ENCODE measurements at places on chromosomes 3 and 15.

DNA sequence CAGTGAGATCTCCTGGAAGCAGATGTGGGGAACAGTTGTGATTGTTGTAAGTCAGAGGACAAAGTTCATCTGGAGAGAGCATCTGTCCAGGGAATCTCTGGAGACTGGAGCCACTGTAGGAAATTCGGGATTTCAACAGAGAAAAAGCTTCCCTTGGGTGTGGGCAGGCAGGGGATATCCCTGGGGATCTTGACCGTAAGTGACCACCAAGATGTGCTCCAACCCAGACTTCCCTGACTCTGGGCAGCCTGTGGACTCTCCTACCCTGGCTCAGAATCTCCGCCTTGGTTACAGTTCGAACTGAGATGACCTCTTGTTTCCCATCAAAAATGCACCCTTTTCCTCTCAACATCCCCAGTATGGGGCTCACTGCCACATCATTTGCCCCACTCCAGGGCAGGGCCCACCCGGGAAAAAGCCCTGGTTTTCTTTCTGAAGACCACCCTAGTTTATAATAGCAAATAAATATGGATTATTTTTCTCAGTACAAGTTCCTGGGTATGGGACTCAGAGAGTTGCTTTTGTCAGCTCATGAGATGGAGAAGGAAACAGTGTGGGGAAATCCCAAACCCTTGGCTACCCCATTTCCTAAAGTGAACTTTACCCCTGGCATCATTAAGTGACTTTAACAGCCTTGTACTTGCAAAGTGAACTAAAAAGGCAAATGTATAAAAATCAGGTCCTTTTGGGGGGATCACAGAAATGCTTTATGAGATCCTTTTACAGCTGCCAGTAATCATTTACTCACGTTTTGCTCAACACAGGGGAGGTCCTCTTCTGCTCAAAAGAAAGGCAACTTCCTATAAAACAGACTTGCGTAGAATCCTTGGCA lies 89.9 kb downstream of the CCNL1 start:
- no peak for DNase-seq

DNA sequence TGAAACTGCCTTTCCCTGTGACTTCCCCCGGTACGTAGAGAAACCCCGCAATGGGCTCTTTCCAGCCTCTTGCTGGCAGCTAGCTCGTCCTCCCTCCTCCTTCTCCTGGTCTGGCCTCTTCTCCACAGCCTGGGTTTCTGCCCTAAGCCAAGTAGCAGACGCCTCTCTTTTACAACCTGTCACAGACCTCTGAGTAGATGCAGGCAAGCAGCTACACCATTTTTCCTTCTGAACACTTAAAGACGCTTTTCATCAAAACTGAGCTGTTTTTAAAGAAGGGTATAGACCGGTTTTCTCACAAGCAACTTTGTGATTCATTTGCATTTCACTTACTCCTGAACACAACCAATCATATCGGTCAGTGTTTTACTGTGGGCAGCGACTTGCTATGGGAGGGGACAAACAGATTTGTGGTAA lies 32.0 kb downstream of the ADAMTSL3 start:
- no peak for DNase-seq

DNA sequence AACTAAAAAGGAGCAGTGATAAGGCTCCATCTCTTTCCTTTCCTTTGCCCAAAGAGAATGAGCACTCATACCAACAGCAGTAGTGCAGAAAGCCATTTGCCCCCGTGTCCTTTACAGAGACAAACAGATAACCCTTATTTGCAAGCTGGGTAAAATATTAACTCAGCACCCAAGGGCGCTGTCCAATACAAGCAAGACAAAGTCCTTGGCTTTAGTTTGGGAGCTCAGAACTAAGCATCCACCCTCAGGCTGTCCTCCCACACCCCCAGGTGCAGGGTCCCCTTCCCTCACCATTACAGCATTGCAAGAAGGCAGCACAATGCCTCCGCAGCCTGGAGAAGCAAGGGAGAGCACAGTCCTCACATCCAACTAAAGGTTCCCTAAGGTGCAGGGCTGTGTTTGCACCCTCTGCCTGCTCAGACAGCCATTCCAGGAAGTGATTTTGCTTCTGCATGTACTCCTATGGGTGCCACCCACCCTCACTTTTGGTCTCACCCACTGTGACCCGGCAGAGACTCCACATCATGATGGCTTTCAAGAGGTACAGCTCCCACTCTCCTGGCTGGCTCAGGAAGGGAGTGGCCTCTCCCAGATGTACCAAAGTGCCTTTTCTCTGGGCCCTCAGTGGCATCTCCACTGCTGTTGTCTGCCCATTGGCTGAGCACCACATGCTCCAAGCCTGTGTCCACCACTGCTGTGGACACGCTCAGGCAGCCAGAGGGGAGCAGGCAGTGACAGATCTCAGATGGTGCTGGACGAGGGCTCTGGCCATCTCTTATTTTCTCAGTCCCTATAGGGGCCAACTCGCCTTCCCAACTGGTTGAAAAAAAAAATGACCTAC lies 34.1 kb upstream of the HES1 start:
- no peak for DNase-seq

GRCh38 chr15:74134387-74135027 lies 4.1 kb downstream of the ISLR2 start:
- DNase-seq = no peak

DNA sequence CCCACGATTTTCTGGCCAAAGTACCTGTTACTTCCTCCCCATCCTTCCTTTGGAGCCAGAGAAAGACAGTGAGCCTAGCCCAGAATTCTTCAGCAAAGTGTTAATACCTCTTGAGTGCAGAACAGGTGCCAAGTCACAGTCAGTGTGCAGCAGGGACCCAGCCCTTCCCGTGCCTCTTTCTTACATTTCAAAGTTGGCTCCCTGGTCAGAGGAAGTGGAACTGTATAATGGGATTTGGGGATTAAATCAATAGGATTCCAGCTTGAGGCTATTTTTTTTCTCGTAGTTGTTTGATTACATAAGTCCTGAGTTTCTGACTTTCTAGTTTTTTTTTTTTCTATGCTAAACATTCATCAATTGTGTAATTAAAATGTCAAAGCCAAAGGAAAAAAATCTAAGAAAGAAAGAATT lies 52.6 kb upstream of the ABHD10 start:
- DNase-seq = no peak

DNA sequence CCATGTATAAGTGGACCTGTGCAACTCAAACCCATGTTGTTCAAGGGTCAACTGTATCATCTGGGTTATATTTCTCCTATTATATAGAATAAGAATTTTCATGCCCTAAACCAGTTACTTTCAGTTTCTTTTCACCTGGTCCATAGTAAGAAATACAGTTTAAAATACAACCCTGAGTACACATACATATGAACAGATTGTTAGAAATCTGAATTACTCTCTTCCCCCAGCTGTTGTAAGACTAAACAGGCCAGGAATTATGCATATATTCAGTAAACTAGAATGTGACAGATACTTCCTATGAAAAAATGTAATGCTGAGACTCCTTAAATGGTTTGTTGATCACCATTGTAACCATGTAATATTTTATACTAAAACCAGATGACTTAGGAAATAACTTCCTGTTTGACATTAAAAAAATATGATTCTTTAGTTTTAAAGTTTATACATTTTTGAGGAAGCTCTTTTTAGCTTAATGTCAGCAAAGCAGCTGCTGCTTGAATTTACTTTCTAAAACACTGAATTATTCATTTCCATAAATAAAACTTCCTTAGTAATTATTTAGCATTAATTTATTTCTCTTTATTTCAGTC lies 52.5 kb upstream of the ZCWPW2 start:
- DNase-seq = no peak

GRCh38 chr15:27545494-27546255 lies 553.4 kb downstream of the OCA2 start:
- no peak for DNase-seq

DNA sequence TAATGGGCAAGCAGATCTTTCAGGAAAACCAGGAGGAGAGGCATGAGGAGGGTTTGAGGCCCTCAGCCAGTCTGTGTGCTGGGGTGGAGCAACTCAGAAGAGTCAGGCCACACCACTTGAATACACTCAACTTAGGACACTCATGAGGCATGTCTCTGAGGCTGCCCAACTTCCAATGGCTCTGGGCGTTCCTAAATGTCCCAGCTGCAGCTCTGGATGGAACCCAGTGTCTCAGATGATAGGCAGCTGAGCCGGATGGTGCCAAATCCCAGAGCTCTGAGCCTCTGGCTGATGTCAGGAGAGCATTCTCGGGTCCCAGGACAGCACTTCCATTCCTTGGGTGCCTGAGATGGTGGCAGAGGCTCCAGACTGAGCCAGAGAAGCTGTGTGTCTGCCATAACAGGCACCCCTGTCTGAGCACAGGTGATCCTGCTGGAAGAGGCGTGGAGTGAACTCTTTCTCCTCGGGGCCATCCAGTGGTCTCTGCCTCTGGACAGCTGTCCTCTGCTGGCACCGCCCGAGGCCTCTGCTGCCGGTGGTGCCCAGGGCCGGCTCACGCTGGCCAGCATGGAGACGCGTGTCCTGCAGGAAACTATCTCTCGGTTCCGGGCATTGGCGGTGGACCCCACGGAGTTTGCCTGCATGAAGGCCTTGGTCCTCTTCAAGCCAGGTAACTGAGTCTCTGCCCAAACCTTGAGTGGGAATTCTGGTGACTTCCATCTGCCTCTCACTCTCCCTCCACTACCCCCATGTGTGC lies 2.8 kb downstream of the NR2E3 start:
- DNase-seq = no peak

GRCh38 chr3:16514755-16515353 lies 1.4 kb upstream of the RFTN1 start:
- no peak for DNase-seq

DNA sequence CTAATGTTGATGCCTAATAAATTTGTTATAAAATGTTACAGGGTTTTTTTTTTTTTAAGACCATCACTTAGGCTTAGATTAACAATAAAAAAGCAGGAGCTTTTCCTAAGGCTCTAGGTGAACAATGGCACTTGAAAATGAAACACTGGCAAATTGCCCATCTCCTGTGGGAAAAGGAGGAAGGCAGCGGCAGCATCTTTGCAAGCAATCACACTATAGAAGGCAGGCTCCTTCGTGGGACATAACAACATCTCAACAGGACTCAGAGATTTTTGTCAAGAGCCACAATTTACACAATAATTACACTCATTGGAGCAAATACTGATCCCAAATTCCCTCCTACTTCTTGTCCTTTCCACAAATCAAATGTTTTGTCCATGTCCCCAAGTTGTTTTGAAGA lies 646.7 kb downstream of the ROBO2 start:
- DNase-seq = no peak
